ENCODE measurements at places on chromosomes 6 and 20. TPM values are rescaled to one million over a fixed set of nuclear protein-coding genes. Genes with fewer than 3 reads are reported as not detected.

Gene SNAI1
- 14.5 TPM for total RNA-seq

Gene RGS17
- 1.1 TPM for total RNA-seq

Gene SMLR1
- not detected for total RNA-seq

Gene NOTCH4
- total RNA-seq: 120 TPM

Gene BPIFB2
- not detected for total RNA-seq

Gene DEFB124
- not detected for total RNA-seq

Gene CLPSL2
- total RNA-seq: not detected

Gene MBOAT1
- 4.8 TPM for total RNA-seq

Gene GJA10
- not detected for total RNA-seq

Gene POLR1H
- 32.5 TPM for total RNA-seq

Gene CFB
- total RNA-seq: 1.5 TPM

Gene CTCFL
- not detected for total RNA-seq

Gene ELOVL4
- total RNA-seq: 4.1 TPM
